ENCODE measurements at places on chromosomes 5 and 9. TPM values are rescaled to one million over a fixed set of nuclear protein-coding genes. Genes with fewer than 3 reads are reported as not detected.

SLIT3 gene
- polyA plus RNA-seq: 9.7 TPM

DNA sequence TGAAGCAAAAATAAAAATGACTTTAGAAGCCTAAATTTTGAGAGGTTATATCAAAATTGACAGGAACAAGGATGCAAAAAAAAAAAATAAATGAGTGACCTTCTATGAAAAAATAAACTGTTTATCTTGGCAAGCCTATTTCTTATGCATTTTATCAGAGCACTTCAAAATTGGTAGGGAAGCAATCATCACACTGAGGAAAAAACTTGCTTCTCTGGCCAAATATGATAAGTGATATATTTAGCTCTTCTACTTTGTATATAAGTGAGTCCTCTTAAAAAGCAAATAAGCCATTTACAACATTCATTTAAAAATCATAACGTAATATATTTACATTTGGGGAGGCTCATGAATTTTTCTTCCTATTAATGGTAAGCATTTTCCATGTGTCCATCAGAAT is 287.1 kb downstream of the FBXL17 start:
- no peak for DNase-seq

- no peak for DNase-seq
Observed at GRCh38 chr9:3948826-3949556, 350.9 kb downstream of the GLIS3 start.

- DNase-seq: no peak
Observed at GRCh38 chr5:45189481-45189880, 380.7 kb downstream of the MRPS30 start.

- DNase-seq: peak; percentile 31
Observed at GRCh38 chr9:124218438-124218982, 39.2 kb upstream of the NEK6 start.

GRCh38 chr9:122336866-122337555 is 33.8 kb upstream of the PTGS1 start:
- no peak for DNase-seq

- no peak for DNase-seq
Observed at GRCh38 chr9:130149654-130150286, 22.4 kb upstream of the NCS1 start.

GRCh38 chr5:84453405-84453804 is 68.7 kb upstream of the EDIL3 start:
- DNase-seq: no peak

GRCh38 chr5:124089578-124089977 is 577.6 kb downstream of the CSNK1G3 start:
- DNase-seq: no peak

DNA sequence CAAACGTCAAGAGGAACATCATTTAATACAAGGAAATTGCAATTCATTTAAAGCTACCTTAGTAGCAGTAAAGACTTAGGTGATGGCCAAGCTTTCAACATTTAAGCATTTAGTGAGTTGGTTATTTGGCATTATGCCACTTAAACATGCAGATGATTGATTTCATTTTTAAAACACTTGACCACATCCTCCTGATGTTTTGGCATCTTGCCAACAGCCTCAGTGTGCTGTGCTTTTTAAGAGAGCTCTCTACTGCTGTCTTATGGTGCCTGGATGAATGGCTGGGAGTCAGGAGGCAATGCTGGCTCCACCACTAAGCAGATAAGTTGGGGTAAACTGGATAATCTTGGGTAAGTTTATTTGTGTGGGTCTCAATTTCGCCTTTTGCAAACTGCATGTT is 364.5 kb downstream of the MAN2A1 start:
- DNase-seq: peak; percentile 70

- no peak for DNase-seq
Observed at GRCh38 chr5:39176759-39177630, 42.4 kb downstream of the FYB1 start.

DNA sequence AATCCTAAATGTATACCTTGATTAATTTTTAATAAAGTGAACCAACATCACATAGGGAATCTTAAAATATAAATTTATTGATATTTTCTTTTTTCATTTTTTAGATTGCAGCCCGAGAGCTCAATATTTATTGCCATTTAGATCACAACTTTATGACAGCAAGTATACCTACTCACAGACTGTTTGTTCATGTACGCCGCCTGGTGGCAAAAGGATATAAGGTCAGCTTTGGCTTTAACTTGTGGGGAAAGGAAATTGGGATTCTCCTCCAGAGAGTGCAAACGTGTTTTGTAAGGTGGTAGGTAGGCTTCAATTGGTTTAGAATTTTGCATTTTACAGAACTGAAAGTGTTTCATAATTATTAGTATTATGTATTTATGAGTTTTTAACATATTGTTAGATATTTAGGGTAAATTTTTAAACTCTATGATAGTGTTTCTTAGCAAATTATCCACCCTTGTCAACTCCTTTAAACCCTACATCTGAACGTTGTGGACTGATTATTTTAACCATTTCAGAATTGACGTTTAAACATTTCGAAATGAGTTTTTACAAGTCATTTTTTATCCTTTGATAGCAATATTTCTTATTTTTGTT is 17.5 kb upstream of the DHFR start:
- peak; percentile 54 for DNase-seq

- no peak for DNase-seq
Observed at GRCh38 chr9:126080641-126081040, 246.0 kb upstream of the MVB12B start.

DNA sequence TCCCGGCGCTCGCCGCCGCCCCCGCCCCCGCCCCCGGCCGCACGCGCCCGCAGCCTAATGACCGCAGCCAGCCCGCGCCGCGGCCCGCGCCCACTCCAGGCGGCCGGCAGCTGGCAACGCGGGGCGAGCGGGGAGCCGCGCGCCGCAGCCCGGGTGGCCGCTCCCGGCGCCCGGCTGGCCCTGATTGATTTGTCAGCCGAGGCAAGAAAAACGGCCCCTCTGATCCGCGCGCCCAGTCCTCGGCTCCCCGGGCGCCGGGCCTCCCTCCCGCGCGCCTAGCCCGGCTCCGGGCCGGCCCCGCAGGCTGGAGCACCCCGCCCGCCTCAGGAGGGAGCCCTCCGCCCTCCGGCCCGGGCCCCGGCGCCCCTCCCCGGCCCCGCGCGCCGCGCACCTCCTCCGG is 11.9 kb upstream of the LHX2 start:
- no peak for DNase-seq

GRCh38 chr9:29322240-29322639 is 1749.0 kb upstream of the C9orf72 start:
- DNase-seq: no peak

DNA sequence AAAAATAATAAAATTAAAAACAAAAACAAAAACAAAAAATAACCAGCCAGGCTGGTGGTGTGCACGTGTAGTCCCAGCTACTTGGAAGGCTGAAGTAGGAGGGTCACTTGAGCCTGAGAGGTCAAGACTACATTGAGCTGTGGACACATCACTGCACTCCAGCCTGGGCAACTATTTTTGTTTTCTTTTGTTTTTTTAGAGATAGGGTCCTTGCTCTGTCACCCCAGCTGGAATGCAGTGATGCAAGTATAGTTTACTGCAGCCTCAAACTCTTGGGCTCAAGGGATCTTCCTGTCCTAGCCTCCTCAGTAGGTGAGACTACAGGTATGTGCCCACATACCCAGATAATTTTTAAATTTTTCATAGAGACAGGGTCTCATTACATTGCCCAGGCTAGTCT is 80.6 kb downstream of the CEMIP2 start:
- DNase-seq: no peak

DNA sequence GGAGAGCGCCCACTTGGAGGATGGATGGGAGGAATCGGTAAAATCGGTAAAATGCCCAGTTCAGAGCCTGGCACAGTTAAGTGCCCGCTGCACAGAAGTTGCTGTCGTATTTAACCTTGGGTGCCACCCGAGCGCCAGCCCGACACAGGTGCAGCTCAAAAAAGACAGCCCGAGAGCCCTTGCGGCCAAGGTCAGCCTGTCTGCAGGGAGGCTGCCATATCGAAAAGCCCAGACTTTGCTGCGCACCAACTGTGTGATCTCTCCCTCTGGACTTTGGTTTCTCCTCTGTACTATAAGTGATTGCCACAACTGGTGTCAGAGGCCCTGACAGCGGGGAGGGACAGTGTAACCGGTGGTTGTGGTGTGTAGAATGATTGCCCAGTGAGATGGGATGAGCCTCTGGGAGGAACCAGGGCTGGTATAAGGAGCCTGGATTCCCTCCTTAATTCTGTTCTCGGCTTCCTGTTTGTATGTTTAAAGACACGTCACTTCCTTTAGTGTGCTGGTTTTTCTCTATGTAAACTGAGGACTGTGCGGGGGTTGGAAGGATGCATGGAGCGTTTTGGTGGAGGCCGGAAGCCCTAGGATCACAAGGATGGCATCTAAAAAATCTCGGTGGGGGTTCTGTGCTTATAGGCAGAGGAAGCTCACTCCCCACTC is 792 bp downstream of the NTMT1 start:
- DNase-seq: peak; percentile 56

- DNase-seq: peak; percentile 68
Observed at GRCh38 chr5:109455598-109456096, 45.9 kb upstream of the PJA2 start.

- DNase-seq: peak; percentile 51
Observed at GRCh38 chr5:56294354-56294753, 61.2 kb upstream of the ANKRD55 start.

Data from muscle of back (tissue), 13 donors.